Activated effector memory CD4-positive, alpha-beta T cell treated with Interleukin-2 at 50 U/mL for 16 hours (primary cell): ENCODE measurements at places on chromosomes 4 and X.

GRCh38 chr4:176274441-176274840, 5.4 kb upstream of the ASB5 start:
- no peak for DNase-seq

GRCh38 chr4:115126491-115126890, 13.1 kb upstream of the NDST4 start:
- DNase-seq, result no peak

DNA sequence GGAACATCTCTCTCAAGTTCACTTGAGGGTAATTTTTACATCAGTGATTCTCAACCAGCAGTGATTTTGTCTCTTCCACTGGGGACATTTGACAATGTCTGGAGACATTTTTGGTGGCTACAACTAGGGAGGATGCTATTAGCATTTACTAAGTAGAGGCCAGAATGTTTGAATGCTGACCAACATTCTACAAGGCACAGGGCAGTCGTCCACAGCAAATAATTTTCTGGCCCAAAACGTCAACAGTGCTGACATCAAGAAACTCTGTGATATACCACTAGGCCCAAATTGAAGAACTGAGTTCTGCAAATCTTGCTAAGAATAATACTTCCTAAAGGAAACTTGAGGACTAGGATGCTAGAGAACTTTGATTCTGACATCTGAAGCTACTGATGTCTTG, 7.1 kb downstream of the KLKB1 start:
- DNase-seq, result no peak

GRCh38 chrX:145213504-145213903, 33.8 kb upstream of the SPANXN1 start:
- DNase-seq, result no peak

DNA sequence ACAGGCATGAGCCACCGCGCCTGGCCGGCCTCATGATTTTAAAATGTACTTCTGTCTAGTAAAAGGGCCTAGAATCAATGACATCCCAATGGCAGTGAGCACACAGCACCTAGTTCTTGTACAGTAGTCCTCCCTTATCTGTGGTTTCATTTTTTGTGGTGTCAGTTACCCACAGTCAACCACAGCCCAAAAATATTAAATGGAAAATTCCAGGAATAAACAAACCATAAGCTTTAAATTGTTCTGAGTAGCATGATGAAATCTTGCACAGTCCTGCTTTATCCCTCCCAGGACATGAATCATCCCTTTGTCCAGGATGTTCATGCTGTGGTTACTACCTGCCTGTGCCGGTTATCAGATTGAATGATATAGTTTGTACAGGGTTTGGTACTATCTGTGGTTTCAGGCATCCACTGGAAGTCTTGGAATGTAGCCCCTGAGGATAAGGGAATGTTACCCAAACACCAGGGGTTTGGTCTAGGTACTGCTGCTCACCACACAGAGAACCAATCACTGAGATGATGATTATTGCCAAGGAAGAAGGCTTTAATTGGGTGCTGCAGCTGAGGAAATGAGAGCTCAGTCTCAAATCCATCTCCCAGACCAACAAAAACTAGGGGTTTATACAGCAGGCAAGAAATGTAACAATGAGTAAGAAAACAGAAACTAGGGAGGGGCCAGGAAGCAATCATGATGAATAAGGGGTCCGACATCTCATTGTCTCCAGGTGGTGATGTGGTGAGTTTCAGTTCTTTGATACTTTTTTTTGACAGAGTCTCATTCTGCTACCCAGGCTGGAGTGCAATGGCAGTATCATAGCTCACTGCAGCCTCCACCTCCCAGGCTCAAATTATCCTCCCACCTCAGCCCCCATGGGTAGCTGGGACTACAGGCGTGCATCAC, 16.2 kb upstream of the FHL1 start:
- no peak for DNase-seq

DNA sequence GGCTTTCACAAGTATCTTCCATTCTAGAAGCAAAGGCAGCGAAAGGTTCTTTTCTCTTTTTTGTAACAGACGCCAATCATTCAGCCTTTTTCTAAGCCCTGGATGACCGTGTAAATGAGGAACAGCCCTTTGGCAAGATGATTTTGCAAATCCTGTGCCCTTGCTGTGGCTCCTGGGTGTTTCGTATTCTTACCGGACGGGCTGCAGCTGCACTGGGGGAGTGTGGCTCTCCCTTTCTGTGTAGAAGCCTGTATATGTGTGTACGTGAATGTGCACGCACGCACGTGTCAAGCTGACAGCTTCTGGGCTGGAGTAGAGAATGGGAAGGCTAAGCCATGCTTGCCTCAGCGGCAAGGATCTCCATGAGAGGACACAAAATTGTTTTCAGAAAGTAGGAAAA, 8.2 kb downstream of the GRPEL1 start:
- DNase-seq, result no peak

DNA sequence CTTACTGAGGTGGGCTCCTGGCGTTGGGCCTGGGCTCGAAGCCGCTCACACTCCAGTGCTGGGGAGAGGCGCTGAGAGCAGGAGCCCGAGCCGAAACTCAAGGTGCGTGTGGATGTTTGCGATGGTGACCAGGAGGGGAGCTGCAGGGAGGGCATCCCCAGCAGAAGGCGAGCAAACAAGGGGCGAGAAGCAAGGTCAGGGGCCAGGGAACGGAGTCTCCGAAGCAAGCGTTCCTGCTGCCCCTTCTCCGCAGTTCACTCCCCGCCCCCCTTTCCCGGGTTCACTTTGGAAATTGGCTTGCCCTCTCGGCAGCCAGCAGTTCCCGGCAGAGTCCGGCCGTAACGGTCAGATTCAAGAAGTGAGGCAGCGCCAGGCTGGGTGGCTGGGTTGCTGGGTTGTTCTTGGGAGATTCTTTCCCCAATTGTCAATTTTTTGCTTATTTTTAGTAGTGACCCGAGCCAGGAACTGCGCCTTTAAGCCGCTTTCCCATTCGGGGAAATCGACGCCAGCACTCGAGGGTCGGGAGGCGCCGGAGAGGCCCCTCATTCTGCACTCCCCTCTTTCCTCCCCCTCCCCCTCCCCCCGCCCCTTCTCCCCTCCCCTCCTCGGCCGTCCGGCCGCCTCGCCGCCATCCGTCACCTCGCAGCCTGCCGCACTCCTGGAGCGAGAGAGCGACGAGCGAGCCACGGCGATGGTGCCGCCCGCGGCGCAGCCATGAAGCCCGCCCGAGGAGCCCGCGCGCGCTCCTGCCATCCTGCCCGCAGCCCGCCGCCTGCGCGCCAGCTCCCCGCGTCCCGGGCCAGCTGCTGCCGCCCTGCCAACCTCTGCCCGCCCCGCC, at the start of gene FRMPD3:
TSS of gene FRMPD3 (plus strand) at position 655 of the 838 bp plus-strand sequence. CDS start 76,937 bp downstream, outside the sequence.
- DNase-seq, result no peak

GRCh38 chrX:44012484-44013096, 39.4 kb upstream of the NDP start:
- DNase-seq, result no peak

- no peak for DNase-seq
Measured at GRCh38 chr4:11605597-11605996, 176.9 kb upstream of the HS3ST1 start.

DNA sequence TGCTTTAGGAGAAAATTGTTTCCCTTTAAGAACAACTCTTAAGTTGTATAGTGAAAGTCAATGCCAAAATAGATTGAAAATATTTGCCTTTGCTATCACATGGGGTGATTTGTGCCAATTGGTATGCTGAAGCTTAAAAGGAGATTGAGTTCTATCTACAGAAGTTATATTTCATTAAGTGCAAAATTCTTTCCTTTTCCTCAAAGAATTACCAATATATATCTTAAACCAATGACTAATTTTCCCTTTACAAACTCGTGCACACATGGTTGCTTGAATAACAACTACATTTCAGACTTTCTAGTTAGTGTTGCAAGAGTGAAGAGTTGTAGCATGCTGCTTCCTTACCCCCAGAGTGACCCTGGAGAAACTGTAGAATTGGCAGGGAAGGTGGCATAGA, 990.0 kb upstream of the PABPC4L start:
- DNase-seq, result no peak

- DNase-seq, result no peak
Measured at GRCh38 chr4:165096776-165097175, 15.9 kb downstream of the TMEM192 start.

DNA sequence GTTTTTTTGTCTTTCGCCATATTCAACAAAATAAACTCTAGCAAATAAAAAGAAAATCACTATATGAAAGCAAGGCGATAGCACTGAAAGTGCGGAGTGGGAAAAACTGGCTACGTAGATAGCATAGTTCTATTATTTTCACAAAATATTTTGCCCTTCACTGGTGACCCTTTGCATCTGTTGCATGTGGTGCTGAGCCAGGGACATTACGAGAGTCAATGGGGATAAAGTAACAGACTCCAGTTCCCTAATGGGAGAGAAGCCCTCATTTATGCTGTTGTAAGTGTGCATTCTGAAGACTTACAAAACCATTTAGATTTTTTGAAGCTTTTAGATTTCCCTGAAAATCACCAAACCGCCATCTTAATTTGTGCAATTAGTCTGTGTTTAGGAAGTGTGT, 501.6 kb downstream of the PPARGC1A start:
- no peak for DNase-seq

GRCh38 chrX:154409222-154409871, at the start of gene DNASE1L1:
Gene DNASE1L1, minus strand, starts transcription at chrX:154409254. Its CDS starts 3,686 bp downstream, at chrX:154405568.
- DNase-seq, result no peak

GRCh38 chrX:104112326-104112951, at the start of gene ZCCHC18:
Gene ZCCHC18, plus strand, starts transcription at chrX:104112523. Its CDS starts 1,589 bp downstream, at chrX:104114112.
- peak; percentile 17 for DNase-seq

DNA sequence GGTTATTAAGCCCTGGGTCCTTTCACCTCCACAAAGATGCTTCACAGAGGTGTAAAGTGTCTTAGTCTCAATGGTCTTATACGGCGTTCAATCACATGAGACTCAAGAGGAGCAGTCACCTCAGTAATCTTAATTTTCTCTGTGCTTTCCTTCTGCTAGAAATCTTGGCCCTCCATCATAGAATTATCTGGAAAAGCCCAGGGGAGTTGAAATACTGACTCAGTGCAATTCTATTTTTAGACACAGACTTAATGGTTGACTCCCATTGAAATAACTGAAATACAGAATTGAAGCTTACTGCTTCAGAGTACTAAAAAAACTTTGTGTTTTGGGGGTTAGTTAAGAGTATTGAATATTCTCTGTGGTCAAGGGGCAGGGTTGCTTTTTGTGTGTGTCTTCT, 94.5 kb upstream of the IL15 start:
- DNase-seq, result no peak

- no peak for DNase-seq
Measured at GRCh38 chr4:183905081-183905592, at the start of gene STOX2. Gene STOX2, plus strand, starts transcription at chr4:183905307. Its CDS starts 1,484 bp downstream, at chr4:183906791.

- DNase-seq, result no peak
Measured at GRCh38 chrX:7972586-7972985, 45.4 kb upstream of the PNPLA4 start.

- DNase-seq, result no peak
Measured at GRCh38 chr4:45750721-45751120, 373.1 kb downstream of the GABRG1 start.

DNA sequence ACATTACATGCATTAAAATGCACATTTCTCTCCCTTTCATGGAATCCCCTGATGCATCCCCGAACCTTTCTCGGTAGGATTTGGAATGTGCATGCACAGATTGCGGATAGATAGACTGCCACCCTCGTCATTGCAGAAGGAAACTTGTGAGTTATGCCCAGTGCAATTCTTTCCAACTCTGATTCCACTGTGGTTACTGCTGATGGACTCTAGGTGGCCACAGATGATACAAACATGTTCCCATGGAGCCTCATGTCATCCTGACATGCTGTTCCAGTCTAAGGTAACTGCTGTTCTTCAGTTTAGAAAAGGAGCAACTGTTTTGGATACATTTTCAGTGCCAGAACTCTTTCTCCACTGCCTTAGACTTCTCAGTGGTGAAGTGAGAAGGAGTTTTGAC, 9.1 kb upstream of the VCX3B start:
- no peak for DNase-seq

DNA sequence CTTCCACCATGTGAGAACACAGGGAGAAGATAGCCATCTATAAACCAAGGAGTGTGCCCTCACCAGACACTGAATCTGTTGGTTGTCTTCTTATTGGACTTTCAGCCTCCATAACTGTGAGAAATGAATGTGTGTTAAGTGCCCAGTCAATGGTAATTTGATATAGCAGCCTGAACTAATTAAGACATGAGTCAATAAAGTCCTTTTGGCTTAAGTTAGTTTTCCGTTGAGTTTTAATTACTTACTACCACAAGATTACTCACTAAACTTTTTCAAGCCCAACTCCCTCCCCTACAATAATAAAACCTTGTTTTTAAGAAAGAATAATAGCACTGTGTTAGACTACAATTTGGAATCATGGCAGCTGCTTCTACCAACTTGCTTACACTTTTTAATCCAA, 324.2 kb downstream of the PCDH19 start:
- DNase-seq, result no peak

- no peak for DNase-seq
Measured at GRCh38 chr4:82694892-82695291, 103.7 kb downstream of the SCD5 start.

GRCh38 chr4:148810461-148810860, 368.2 kb upstream of the NR3C2 start:
- DNase-seq, result no peak

DNA sequence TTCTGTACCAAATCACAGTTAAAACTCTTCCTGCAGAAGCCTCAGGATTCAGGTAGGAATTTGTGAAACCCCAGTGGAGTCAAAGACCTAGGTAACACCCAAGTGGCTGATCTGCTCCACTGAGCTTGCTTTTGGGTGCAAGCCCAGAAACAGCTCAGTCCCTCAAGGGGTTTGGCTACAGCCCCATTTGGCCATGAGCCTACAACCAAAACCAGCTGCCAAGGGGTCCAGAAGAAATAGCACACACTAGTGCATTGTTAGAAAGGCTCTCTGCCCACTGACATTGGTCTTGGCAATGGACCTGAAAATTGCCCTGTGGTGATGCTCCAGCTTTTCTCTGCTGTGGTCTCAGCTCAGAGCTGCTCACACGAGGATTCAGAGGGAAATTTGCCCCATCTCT, 577.4 kb upstream of the INTU start:
- DNase-seq, result no peak

GRCh38 chr4:20480165-20480947, 219.9 kb upstream of the PACRGL start:
- DNase-seq, result no peak

GRCh38 chr4:24858026-24858425, 54.8 kb downstream of the CCDC149 start:
- DNase-seq, result no peak

GRCh38 chrX:38654302-38654701, 93.0 kb downstream of the TSPAN7 start:
- no peak for DNase-seq

GRCh38 chr4:1293531-1293941, 3.8 kb downstream of the MAEA start:
- DNase-seq, result no peak

DNA sequence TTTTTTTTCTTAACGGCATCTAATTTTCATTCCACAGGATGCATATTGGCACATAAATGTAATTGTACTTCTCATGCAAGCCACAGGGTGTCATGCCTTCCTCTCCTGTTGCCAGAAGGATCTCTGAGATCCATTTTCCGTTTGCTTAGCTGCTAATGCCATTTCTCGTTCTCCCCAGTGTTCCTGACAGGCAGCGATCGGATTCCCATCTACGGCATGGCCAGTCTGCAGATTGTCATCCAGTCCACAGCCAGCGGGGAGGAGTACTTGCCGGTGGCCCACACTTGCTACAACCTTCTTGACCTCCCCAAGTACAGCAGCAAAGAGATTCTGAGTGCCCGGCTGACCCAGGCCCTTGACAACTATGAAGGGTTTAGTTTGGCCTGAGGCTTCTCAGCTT, 8.9 kb upstream of the NAP1L5 start:
- DNase-seq, result no peak

- no peak for DNase-seq
Measured at GRCh38 chr4:24070117-24070516, 180.3 kb upstream of the PPARGC1A start.
